ENCODE measurements at places on chromosomes 3 and 15. TPM values are rescaled to one million over a fixed set of nuclear protein-coding genes. Genes with fewer than 3 reads are reported as not detected.

The RFTN1 gene
- 39.8 TPM for total RNA-seq

The TERC gene
- total RNA-seq, result 61.6 TPM

The LRRC15 gene
- 0.45 TPM for total RNA-seq

The ZNF197 gene
- 8.4 TPM for total RNA-seq

The DLL4 gene
- total RNA-seq, result under 0.01 TPM

The PATL2 gene
- total RNA-seq, result 0.82 TPM

The KBTBD13 gene
- not detected for total RNA-seq

The RGMA gene
- 3.2 TPM for total RNA-seq

The GOLGA6L1 gene
- total RNA-seq, result not detected

The WNT7A gene
- total RNA-seq, result 0.60 TPM

The WNT5A gene
- 0.15 TPM for total RNA-seq

The GOLGA6L6 gene
- not detected for total RNA-seq

The SLC12A1 gene
- not detected for total RNA-seq

The CERS3 gene
- total RNA-seq, result not detected

The RAD18 gene
- total RNA-seq, result 3.4 TPM

The CDCP1 gene
- 3.0 TPM for total RNA-seq

The C15orf62 gene
- total RNA-seq, result not detected

The WDR93 gene
- not detected for total RNA-seq

The GOLGA8T gene
- total RNA-seq, result not detected

The PHC3 gene
- total RNA-seq, result 20.9 TPM

The TM4SF18 gene
- total RNA-seq, result 0.15 TPM

The CCR1 gene
- not detected for total RNA-seq

The INTS14 gene
- 23.4 TPM for total RNA-seq

The ITGB5 gene
- 339 TPM for total RNA-seq

The ROPN1 gene
- not detected for total RNA-seq

The CD96 gene
- 0.08 TPM for total RNA-seq

The CILP gene
- total RNA-seq, result under 0.01 TPM

The SLC22A13 gene
- total RNA-seq, result 0.94 TPM

The AGTR1 gene
- 1.9 TPM for total RNA-seq

The CGGBP1 gene
- total RNA-seq, result 23.8 TPM

The DZIP1L gene
- total RNA-seq, result 20.0 TPM

The FBXO22 gene
- total RNA-seq, result 67.9 TPM

The INO80 gene
- total RNA-seq, result 20.5 TPM

The SERINC4 gene
- total RNA-seq, result not detected

The RBPMS2 gene
- not detected for total RNA-seq

The FSIP1 gene
- total RNA-seq, result 0.98 TPM

The FOXB1 gene
- not detected for total RNA-seq

The CLDN16 gene
- total RNA-seq, result not detected

The SLC24A5 gene
- total RNA-seq, result not detected

The CHST13 gene
- not detected for total RNA-seq

The LRRC3B gene
- total RNA-seq, result not detected

The HES1 gene
- 24.2 TPM for total RNA-seq
